ENCODE measurements at places on chromosomes 13 and 19. TPM values are rescaled to one million over a fixed set of nuclear protein-coding genes. Genes with fewer than 3 reads are reported as not detected.

Gene GIPC3
- 0.34 TPM for total RNA-seq

Gene GZMM
- total RNA-seq = 0.23 TPM

Gene PRKCG
- total RNA-seq = not detected

Gene SYNE4
- not detected for total RNA-seq

Gene ZFP14
- 1.1 TPM for total RNA-seq

Gene IL27RA
- 0.47 TPM for total RNA-seq

Gene OR7D2
- not detected for total RNA-seq

Gene SCEL
- total RNA-seq = not detected

Gene RDH8
- not detected for total RNA-seq

Gene SEMA6B
- total RNA-seq = 7.1 TPM

Gene CLEC11A
- 192 TPM for total RNA-seq

Gene ARHGEF1
- 38.1 TPM for total RNA-seq

Gene ZNF112
- total RNA-seq = 3.6 TPM

Gene AMER2
- total RNA-seq = not detected

Gene NXNL1
- not detected for total RNA-seq

Gene TPTE2
- total RNA-seq = not detected

Gene GRK1
- total RNA-seq = not detected

Gene ZNF567
- total RNA-seq = 3.3 TPM

Gene MBD3L2
- not detected for total RNA-seq

Gene CEACAM19
- 1.4 TPM for total RNA-seq

Gene FAM83E
- not detected for total RNA-seq

Gene DCT
- total RNA-seq = 0.26 TPM

Gene CATSPERD
- not detected for total RNA-seq

Gene TMEM190
- not detected for total RNA-seq

Gene RHPN2
- total RNA-seq = 8.9 TPM

Gene MIR17HG
- 2.2 TPM for total RNA-seq

Gene IGFL2
- not detected for total RNA-seq

Gene FCAR
- not detected for total RNA-seq

Gene C5AR1
- not detected for total RNA-seq

Gene RASGRP4
- total RNA-seq = 0.12 TPM

Measured in pericardium fibroblast (primary cell).